Heart left ventricle (tissue), 16 donors: ENCODE measurements at places on chromosomes 7 and 10. TPM values are rescaled to one million over a fixed set of nuclear protein-coding genes. Genes with fewer than 3 reads are reported as not detected.

Gene CCDC136
- total RNA-seq, result 6.6 TPM

Gene ANKRD1
- total RNA-seq, result 6,714 TPM

Gene RADIL
- 4.6 TPM for total RNA-seq

Gene ANKRD30A
- not detected for total RNA-seq

Gene GSDME
- 9.1 TPM for total RNA-seq

Gene NPFFR1
- not detected for total RNA-seq

Gene CCDC172
- total RNA-seq, result not detected

Gene TRPV5
- not detected for total RNA-seq

Gene MARVELD1
- 7.0 TPM for total RNA-seq

Gene LEP
- not detected for total RNA-seq

Gene PRKCQ
- 0.92 TPM for total RNA-seq

Gene KMT2E
- total RNA-seq, result 44.3 TPM

Gene ZCCHC24
- 44.8 TPM for total RNA-seq

Gene TMEM196
- not detected for total RNA-seq

Gene FAM237B
- total RNA-seq, result not detected
